GM10248 (cell line): ENCODE measurements at places on chromosomes 12 and 14.

- DNase-seq: peak; percentile 49
Measured at GRCh38 chr14:34966413-34966812, 16.4 kb upstream of the SRP54 start.

DNA sequence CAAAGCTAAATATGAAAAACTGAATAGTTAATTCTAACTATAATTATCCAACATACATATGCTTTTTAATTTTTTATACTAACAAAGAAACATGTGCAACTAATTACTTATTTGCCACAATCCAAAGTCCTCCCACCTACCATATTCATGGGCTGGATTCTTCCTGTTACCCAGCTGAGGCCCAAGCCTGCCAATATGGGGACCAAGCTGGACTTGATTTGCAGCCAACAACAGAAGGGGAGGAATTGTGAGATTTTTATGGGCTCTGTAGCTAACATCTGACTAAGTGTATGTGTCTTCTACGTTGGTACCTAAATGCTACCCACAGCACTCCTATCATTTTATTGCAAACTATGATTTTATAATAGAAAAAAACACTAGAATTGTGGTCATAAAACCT is 13.1 kb upstream of the ANKS1B start:
- DNase-seq: no peak

GRCh38 chr12:11713202-11713601 is 63.7 kb downstream of the ETV6 start:
- DNase-seq: no peak

GRCh38 chr12:46107591-46107990 is 117.2 kb upstream of the SCAF11 start:
- no peak for DNase-seq

DNA sequence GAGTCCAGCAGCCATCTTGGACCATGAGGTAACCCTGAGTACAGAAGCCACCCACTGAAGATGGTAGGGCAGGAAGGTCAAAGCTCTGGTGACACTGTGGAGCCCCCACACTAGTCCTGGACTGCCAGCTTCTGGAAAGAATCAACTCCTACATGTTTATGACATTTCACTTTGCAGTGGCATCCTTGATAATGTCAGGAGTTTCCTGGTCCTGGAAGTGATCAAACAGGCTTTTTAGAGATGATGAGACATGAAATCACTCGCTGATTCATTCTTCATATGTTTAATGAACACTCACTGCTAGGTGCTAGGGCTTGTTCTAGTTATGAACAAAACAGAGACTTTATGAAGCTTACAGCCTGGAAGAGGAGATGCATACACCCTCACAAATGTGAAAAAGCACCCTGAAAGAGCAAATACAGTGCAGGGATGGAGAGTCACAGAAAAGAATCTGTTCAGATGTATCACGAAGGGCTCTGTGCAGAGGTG is 15.8 kb upstream of the HNF1A start:
- no peak for DNase-seq

DNA sequence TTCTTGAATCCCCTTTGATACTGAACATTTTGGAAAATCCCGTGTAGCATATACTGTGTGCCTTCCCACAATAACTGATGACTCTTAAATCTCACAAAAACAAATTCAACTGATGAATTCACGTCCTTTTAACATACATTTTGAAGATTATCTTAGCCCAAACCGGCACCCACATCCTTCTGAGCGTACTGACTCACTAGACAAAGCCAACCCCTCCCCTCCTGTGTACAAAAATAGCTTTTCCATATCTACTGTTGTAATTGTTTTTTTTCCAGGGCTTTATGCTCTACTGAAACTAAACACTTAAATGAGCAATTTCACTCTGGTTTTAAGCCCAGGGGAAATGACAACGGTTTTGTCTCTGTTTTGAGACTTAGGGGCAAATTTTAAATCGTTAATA is 109.4 kb upstream of the ATF7IP start:
- DNase-seq: no peak
